ENCODE measurements at places on chromosomes 4 and X.

DNA sequence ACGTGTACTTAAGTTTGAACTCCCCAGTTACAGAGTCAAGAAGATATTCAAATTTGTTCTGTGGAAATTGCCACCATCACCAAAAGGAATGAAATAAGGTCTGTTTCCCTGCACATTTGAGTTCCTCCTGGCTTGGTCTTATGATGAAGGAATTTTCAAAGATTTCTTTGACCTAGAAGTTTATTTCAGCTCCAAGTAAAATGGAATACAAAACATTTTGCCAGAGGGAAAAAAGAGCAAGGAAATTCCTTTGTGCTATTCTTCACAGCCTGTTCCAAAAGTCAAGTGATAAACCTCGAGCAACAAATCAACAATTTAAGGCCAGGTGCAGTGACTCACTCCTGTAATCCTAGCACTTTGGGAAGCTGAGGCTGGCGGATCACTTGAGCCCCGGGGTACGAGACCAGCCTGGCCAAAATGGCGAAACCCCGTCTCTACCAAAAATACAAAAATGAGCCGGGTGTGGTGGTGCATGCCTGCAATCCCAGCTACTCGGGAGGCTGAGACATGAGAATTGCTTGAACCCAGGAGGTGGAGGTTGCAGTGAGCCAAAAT lies 3.4 kb downstream of the NKRF start:
- DNase-seq, result no peak

- no peak for DNase-seq
Measured at GRCh38 chr4:123404533-123404932, 7.9 kb downstream of the SPRY1 start.

- DNase-seq, result no peak
Measured at GRCh38 chr4:4535590-4535989, 6.3 kb downstream of the STX18 start.

- DNase-seq, result no peak
Measured at GRCh38 chrX:28278726-28279125, 297.5 kb upstream of the DCAF8L1 start.

DNA sequence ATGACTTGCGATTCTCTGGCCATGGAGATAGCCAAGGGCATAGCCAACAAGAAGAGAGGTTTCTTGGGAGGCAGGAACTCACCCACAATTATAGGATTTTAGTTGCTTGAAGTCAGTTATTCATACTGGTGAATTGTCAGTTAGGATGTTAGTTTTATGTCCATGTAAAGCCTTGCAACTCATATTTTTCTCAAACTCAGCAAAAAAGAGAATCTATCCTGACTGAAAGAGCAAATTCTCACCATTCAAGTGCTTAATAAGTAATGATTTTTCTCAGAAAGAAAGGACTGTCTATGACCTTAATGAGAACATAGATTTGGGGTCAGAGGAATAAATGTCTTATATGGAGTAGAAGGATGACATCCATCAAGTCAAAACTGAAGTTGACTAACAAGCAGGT lies 934.5 kb downstream of the STPG2 start:
- no peak for DNase-seq

DNA sequence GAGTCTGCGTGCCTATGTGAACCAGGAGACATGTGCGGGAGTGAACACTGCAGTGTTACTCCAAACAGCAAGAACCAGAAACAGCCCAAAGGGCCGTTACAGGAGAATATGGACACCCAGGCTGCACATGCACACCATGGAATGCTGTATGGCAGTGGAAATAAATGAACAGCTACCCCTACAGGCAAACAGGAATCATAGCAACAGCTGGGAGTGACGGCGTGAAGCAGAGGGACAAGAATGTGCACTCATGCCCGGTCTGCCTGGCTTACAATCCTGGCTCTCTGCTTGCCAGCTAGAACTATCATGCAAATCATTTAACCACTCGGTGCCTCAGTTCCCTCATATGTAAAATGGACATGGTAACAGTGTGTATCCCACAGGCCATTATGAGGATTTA lies 16.6 kb downstream of the GPKOW start:
- DNase-seq, result no peak

- DNase-seq, result peak; percentile 86
Measured at GRCh38 chr4:2935762-2936743, 27.2 kb downstream of the NOP14 start.

GRCh38 chrX:138254001-138254400 lies 457.5 kb downstream of the FGF13 start:
- DNase-seq, result no peak

DNA sequence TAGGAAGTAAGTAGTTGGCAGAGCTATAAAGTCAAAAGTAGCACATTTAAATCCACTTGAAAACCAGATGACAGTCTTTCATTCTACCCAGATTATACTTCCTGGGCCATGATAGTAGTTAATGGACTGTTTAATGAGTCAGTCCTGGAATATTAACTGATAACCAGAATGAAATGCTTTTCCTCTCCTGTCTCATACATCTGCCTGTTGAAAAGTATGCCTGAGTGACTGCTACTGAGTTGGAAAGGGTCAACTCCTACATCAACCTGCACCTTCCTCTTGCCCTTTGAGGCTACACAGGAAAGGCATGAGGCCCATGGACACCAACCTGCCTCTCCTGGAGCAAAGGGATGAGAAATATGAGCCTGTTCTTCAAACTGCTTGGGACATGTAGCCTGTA lies 36.0 kb upstream of the COX7B2 start:
- DNase-seq, result no peak

DNA sequence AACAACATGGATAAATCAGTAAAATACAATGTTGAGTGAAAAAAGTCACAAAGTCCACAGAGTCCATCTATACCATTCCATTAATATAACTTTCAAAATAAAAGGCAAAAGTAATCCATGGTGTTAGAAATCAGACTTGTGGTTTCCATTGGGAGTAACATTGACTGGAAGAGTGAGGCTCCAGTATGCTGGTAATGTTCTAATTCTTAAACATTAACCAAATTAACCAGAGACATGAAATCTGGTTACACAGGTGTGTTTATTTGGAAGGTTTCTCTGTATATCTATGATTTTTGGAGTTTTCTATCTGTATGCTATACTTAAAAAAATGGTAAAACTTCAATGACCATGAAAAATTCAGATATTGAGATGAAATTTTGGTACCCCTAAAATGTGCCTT lies 42.6 kb downstream of the SULT1B1 start:
- DNase-seq, result no peak

DNA sequence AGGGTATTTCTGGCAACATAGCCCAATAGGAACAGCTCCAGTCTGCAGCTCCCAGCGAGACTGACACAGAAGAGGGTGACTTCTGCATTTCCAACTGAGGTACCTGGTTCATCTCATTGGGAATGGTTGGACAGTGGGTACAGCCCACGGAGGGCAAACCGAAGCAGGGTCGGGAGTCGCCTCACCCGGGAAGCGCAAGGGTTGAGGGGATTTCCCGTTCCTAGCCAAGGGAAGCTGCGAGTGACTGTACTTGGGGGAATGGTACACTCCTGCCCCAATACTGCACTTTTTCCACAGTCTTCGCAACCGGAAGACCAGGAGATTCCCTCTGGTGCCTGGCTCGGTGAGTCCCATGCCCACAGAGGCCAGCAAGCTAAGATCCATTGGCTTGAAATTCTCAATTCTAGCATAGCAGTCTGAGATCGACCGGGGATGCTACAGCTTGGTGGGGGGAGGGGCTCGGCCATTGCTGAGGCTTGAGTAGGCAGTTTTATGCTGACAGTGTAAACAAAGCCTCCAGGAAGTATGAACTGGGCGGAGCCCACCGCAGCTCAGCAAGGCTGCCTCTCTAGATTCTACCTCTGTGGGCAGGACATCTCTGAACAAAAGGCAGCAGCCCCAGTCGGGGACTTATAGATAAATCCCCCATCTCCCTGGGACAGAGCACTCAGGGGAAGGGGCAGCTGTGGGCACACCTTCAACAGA lies 14.0 kb upstream of the ADAD1 start:
- no peak for DNase-seq

DNA sequence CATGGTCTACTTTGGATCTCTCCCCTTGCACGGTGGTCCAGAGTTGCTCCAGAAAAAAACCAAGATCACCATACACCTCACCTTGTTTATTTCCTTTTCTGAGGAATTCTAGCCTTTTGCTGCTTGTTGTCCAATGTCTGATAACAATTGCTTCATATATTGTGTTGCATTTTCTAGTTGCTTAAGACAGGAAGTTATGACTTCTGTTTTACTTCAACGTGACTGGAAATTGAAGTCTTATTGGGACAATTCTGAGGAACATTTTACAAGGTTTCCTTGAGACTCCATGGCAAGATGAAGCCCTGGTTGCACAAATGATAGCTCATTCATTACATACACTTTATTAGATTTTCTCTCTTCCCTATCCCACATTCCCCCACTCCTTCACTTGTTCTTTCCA lies 5.2 kb downstream of the CXCL1 start:
- no peak for DNase-seq

DNA sequence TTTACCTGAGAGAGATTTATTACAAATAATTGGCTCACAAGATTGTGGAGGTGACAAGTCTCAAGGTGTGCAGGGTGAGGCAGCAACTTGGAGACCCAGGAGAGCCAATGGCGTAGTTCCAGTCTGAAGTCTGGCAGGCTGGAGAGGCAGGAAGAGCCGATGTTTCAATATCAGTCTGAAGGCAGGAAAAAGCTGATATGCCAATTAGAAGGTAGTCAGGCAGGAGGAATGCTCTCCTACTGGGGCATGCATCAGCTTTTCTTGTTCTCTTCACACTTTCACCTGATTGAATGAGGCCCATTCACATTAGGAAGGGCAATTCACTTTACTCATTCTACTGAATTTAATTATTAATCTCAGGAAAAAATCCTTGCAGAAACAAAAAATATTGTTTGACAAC lies 1351.7 kb upstream of the ADGRL3 start:
- no peak for DNase-seq

DNA sequence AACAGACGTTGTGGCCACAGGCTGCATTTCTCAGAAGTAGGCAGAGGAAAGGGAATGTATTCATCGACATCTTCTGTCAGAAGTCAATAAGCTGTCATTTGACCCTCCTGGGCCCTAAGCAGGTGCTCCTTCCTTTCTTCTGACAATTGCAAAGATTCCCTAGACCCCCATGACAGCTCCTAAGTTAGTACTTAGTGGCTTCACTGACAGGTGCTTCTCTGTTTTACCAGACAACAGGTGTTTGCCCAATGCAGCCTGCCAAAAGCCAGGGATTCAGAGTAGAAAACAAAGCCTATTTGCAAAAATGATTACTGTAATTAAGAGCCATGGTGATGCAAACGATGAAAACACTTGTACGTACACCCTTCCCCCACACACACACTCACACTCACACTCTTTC lies 7.5 kb upstream of the FGF5 start:
- DNase-seq, result no peak

GRCh38 chrX:81082649-81083048 lies 119.1 kb downstream of the HMGN5 start:
- no peak for DNase-seq

GRCh38 chr4:159787901-159788300 lies 685.0 kb downstream of the RAPGEF2 start:
- no peak for DNase-seq

DNA sequence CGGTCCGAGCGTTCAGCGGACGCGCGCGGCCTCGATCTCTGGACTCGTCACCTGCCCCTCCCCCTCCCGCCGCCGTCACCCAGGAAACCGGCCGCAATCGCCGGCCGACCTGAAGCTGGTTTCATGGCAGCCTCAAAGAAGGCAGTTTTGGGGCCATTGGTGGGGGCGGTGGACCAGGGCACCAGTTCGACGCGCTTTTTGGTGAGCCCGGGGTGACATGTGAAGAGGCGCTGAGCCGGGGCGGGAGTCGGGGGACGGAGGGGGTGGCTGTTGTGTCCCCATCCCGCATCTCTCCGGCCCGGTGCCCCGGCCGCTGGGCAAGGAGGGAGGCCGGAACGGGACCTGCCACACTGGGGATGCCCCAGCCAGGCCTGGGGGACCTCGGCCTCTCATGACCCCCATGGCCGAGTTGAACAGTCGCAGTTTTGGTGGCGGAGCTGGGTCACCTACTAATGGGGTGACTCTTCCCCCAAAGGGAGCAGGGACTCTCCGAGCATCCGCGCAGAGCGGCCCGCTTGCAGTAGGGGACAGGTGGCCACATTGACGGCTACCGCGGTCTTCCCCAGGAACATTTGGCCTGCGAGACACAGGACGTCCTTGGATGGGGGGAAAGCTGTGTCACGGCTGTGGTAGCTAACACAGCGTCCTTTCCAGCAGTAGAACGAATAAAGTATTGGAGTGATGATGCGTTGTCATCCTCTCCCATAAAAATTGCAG lies at the start of gene GK:
GK (plus strand) TSS at position 9 of the 717 bp plus-strand sequence; CDS start at position 124, 115 bp downstream.
- DNase-seq, result peak; percentile 59

GRCh38 chr4:93178279-93178678 lies 650.3 kb upstream of the ATOH1 start:
- no peak for DNase-seq

GRCh38 chr4:143377611-143378099 lies 41.0 kb downstream of the GAB1 start:
- DNase-seq, result no peak

DNA sequence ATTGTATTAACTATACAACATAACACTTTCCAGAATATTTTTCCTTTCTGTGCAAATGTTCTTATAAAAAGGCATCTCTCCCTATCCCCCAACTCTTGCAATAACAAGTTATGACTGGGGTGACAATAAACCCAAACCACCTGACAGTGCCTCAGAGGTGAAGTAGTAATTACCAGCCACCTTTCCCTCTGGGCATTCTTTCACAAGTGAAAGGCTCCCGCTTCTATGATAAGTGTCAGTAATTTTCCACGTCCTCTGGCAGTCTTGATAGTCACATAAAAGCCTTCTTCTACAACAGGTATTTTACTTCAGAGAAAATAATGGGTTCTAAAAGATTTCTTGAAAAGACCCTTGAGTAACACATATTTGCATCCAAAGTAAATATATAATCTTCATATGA lies 82.7 kb downstream of the MANBA start:
- no peak for DNase-seq

DNA sequence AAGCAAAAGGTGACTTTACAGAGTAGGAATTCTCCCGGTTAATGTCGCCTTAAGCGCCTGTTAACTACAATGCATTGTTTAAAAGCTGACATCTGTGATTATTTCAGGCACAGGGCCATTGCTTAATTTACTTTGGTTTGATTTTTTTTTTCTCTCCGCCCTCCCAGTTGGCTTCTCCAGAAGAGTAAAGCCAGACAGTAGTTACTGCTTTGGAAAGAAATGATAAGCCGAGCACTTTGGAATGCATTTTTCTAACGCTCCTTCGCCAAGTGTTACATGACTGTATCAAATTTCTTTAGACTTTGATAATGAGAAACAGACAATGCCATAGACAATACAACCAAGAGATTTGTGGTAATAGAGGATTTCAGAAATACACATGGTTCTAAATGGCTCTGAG lies 383.0 kb upstream of the TENM3 start:
- no peak for DNase-seq

- DNase-seq, result peak; percentile 52
Measured at GRCh38 chr4:140568507-140569306, at the start of gene UCP1. UCP1 (minus strand) TSS chr4:140568961; CDS start chr4:140568729, 232 bp downstream.

- no peak for DNase-seq
Measured at GRCh38 chrX:9703406-9703805, 62.2 kb downstream of the GPR143 start.

GRCh38 chr4:48119646-48120045 lies 14.4 kb downstream of the TXK start:
- no peak for DNase-seq

All from activated CD8-positive, alpha-beta memory T cell treated with anti-CD3 and anti-CD28 coated beads, Interleukin-2, amount 50 U/mL, for 48 hours (primary cell).